ENCODE measurements at places on chromosomes 1 and 21.

DNA sequence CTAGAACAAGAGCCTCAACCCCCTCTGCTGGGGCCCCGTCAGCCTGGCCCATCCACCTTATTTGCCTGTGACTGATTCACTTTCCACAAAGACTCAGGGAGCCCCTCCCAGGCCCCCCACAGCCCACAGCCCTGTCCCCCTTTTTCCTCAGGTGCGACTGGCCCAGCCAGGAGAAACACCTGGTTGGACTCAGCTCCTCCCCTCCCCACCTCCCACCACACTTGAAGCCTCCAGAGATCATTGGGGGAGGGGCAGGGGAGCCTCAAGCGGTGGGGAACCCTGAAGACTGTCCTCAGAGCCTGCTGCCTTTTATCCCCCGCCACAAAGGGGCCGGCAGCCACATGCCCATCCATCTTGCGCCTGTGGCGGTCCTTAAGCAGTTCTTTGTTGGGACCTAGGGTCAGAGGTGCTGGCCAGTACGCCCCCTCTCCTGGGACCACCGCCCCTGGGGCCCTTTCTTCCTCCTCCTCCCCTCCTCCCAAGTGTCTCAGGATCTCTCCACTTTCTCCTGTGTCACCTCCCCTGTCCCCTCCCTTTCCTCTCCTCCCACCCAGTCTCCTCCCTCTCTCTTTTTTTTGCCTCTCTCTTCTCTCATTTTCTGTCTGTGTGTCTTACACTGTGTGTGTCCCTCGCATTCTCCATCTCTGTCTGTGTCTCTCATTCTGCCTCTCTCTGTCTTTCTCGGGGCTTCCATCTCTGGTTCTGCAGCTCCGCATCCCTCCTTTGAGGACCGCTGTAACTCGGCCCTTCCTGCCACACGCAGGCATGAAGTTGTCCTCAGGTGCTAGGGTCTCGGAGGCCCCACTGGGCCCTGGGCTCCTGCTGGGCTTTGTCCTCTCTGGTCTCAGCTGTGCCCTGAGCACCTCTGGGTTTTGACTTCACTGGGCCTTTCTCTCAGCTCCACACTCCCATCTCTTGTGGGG is 12.2 kb downstream of the CRABP2 start:
- no peak for DNase-seq

GRCh38 chr1:230647321-230647720 is 5.0 kb downstream of the COG2 start:
- no peak for DNase-seq

GRCh38 chr1:27536010-27536757 is 46.2 kb upstream of the WASF2 start:
- DNase-seq = no peak

DNA sequence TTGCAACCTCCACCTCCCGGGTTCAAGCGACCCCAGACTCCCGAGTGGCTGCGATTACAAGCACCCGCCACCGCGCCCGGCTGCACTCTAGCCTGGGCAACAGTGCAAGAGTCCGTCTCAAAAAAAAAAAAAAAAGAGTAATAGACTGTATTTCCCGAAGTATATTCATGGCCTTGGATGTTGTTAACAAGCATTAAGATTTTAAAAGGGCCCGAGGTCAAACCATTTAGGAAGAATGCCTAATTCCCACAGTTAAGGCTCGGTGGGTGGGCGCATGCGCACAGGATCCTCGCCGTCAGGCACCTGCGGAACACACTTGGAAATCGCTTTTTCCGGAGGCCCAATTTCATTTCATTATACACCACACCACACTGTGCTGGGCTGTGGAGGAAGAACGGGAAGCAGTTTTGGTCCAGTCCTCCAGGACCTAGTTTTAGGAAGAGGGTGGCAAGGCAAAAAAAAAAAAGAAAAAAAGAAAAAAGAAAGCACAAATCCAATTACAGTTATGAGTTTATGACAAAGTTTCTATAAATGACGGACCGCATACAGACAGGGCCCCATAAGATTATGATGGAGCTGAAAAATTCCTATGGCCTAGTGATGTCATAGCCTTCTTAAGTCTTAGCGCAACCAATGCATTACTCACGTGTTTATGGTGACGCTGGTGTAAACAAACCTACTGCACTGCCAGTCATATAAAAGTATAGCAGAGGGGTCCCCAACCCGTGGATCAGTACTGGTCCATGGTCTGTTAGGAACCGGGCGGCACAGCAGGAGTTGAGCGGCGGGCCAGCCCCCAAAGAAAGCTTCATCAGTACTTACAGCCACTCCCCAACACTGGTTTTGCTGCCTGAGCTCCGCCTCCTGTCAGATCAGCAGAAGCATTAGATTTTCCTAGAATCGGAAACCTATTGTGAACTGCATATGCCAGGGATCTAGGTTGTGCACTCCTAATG is 38.2 kb downstream of the H3-3A start:
- no peak for DNase-seq

DNA sequence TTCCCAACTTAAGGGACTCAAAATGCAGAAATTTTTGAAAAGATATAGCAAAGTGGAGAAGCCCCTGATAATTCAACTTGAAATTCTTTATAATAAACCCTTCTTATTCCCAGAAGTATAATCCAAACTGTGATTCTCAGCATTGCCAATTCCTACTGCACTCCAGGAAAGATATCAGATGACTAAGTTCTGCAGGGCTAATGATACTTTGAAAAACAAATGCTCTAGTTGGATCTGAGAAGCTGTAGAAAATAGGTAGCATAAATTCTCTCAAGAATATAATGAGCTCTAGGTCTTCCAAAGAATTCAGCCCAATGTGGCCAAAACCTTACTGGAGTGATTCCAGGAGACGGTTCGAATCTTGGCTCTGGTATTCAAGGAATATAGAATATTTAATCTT is 294.0 kb upstream of the PTBP2 start:
- DNase-seq = no peak

GRCh38 chr1:48205522-48205921 is 17.0 kb upstream of the SLC5A9 start:
- no peak for DNase-seq

DNA sequence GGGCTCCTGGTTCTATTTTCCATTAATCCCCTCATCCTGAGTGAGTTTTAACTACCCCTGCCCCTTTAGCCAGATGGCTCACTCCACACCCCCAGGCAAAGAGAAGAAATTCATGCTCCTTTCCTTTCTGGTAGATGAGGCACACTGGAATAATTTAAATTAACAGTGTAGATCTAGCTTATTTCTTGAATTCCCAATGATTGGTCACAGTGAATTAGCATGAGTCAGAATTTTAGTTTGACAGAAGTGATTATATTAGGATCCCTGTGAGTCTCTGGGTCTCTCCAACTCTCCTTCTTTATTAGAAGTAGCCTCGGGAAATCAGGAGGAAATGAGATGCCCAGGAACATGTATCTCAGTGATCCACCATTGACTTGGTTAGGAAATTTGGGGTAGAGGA is 103.1 kb upstream of the KAZN start:
- DNase-seq = no peak

GRCh38 chr1:108049178-108049819 is 84.3 kb upstream of the VAV3 start:
- no peak for DNase-seq

DNA sequence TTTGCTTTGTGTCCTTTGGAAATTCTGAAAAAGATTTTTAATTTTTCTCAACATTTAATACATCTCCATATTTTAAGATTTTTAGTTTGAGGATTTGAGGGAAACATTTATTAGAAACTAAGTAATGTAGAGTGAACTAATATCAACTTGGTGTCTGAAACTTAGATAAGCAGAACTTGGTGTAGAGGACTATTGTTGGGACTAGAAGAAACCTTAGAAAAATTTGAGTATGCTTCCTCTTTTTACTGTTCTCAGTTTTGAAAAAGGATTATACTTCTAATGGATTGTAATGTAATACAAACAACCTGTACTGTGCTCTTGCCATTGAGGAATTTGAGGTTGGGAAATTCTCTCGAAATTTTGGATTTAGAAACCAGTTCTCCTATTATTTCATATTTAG is 2.4 kb downstream of the FNBP1L start:
- no peak for DNase-seq

DNA sequence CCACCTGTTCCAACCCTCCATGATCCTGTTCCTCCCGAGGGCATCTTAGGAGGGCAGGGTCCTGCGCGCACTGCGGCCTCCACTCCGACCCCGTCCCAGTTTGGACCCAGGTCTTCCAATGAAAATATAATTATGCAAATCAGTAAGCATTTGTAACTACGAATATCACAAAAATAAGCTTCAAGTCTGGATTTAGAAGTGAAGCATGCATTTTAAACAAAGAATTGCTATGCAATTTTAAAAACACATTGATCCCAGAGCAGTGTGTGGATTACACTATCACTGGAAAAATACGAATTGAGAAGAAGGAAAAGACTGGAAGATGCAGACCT is 673 bp downstream of the PRMT2 start:
- no peak for DNase-seq

GRCh38 chr1:9717193-9718005 is 65.9 kb downstream of the PIK3CD start:
- DNase-seq = no peak

GRCh38 chr1:63955370-63956145 is 181.7 kb downstream of the ROR1 start:
- no peak for DNase-seq

DNA sequence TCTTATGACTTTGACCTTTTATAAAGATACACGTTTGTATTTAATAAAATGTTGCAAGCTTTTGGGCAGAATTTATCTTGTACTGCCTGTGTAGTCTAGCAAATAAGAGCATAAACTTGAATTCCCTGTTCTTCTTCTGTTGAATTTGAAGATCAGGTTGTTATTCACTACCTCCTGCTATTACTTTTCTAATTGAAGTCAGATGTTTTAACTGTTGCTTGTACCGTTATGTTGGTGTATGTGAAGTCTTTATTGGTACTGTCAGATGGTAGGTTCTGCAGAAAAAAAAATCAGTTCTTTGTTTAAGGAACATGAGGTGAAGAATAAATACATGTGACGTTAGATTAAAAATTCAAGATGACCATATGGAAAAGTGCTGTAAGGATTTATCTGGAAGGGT is 69.1 kb downstream of the DYRK1A start:
- no peak for DNase-seq

GRCh38 chr1:59150577-59151386 is 146.1 kb upstream of the FGGY start:
- DNase-seq = peak; percentile 96

GRCh38 chr1:38452246-38452645 is 405.7 kb upstream of the POU3F1 start:
- DNase-seq = no peak

DNA sequence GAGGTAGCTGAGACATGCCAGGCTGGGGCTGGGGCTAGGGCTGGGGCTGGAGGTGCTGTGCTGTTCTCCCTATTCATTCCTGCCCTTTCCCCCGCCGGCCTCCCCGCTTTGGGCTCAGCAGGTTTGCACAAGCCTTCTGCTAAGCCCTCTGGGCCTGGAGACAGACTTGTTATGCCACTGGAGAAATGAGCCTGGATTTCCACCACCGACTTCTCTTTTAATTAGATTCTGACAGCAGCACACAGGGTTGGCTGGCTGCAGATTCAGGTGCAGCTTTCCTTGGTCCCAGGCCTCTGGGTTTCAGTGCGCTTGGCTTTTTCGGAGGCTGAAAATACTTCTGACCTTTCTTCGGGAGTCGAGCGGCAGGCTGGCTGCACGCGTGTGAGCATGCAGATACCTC is 71.5 kb upstream of the ACTL8 start:
- no peak for DNase-seq

DNA sequence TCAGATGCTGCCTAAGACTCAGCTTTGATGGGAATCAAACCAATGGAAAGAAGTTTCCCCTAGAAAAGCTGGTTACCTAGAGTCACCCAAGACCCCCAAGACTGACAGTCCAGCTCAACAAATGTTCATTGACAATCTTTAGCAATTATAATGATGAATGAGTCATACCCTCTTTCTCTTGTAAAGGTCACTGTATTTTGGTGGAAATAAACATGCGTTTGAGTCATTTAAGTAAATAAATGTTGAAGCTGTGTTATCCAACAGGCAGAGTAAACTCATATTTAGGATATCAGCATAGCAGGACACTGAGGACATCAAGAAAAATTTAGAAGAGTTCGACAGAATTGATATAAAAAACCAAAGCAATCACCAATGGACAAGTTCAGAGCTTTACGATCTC is 295.9 kb downstream of the RGS7 start:
- no peak for DNase-seq

DNA sequence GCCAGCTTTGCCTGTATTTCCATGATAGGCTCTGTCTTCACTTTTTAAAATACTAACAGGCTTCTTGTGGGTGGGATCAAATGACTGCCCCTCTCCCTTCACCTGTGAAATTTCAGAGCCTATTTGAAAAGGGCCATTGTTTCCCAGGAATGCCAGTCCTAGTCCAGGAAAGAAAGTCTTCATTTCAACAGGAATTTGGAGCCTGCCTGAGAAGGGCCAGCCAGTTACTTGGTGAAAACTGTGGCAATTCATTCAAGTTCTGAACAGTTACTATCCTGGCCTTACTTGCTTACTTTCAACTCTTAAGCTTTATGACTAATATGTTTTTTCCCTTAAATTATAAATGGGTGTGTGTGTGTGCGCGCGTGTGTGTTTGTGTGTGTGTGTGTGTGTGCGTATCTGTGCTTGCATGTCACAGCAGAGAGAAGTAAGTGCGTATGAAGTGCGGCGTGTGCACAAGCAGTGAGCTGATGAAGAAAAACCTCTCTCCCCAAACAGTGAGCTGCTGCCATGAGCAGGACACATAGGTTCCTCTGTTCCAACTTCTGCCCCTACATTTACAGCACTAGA is 67.5 kb upstream of the RNPC3 start:
- no peak for DNase-seq

DNA sequence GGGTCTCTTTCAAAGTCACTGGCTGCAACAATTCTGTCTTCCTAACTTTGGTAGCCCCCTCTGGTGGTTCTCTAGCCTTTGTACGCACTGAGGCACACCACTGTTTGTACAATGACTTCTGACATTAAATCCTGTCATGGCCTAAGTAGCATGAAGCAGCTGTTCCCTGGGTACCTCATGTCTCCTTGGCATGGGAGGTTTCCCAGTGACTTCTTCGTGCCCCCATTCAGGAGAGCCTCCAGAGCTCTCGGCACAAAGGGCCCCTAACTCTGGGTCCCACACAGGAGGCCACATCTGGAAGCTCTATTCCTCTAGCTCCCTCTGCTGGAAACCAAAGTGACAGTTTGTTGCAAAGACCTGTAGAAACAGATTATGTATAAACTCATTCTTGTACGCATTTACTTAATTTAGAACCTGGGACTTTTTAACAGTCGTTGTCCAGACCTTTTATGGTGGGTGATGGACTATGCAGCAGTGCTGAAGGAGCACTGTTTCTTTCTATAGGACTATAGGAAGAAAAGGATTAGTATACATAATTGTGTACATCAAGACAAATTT is 13.4 kb downstream of the SWT1 start:
- DNase-seq = no peak

GRCh38 chr1:83034851-83035250 is 964.1 kb downstream of the TTLL7 start:
- no peak for DNase-seq

DNA sequence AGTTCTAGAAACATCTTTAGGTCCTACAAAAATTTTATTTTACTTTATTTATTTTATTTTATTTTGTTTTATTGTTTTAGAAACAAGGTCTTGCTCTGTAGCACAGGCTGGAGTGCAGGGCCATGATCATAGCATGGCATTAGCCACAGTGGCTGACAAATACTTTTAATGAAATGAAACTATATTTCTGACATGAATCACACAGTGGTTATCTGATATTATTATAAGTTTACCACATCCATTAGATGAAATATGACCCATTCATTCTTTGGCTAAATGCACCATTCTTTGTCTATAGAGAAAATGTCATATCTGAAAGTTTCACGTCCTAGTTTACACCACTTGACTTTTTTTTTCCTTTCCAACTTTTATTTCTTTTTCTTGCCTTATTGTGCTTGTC is 613.4 kb upstream of the ADAMTS5 start:
- no peak for DNase-seq

All from keratinocyte (primary cell).